ENCODE measurements at places on chromosomes 11 and 22. TPM values are rescaled to one million over a fixed set of nuclear protein-coding genes. Genes with fewer than 3 reads are reported as not detected.

- H3K4me1 ChIP-seq: no peaks in the 10 kb centered on the region
- H3K36me3 ChIP-seq: no peaks in the 10 kb centered on the region
- no peak overlapping the region for H3K27ac ChIP-seq
- H3K4me3 ChIP-seq: no peak overlapping the region
Observed at GRCh38 chr11:86191874-86192273, 52.7 kb upstream of the EED start.

DNA sequence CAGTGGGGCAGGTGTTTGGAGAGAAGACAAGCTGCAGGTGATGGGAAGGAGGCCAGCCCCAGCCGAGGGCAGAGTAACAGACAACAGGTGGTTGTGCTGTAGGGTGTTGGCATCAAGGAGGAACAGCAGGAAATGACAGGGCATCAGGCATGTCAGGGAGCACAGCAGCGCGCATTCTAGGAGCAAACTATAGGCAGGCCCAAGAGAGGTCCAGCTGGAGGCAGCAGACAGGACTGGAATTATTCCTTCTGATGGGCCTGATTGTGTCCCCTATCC, 13.6 kb downstream of the ADM start:
- no peaks in the 10 kb centered on the region for H3K4me1 ChIP-seq
- H3K27ac ChIP-seq: no peak overlapping the region
- H3K27me3 ChIP-seq: no peaks in the 10 kb centered on the region

DNA sequence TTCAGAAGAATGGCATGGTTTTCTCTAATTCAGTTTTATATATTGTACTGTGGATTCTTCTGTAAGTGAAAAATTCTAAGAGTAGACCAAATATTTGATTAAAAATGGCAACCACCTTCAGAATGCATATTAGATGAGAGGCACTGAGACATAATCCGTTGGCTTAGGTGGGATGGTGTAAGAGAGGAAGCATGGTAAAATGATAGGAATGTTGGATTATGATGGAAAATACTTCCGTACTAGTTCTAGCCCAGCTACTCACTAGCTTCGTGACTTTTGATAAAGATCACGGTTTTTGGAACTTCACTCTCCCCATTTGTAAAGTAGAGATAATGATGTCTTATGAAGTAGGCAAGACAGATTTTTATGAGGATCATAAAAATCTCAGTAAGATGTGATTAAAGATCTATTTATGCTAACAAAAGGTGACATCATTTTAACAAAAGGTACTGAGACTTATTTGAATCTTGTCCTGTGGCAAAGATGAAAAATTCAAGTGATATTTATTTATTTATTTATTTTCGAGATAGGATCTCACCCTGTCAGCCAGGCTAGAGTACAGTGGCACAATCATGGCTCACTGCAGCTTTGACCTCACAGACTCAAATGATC, 37.5 kb downstream of the UVRAG start:
- no peak for DNase-seq
- H3K36me3 ChIP-seq: no peaks in the 10 kb centered on the region
- H3K27ac ChIP-seq: no peak overlapping the region
- H3K27me3 ChIP-seq: no peaks in the 10 kb centered on the region
- H3K4me1 ChIP-seq: peaks cover 9% of the 10 kb centered on the region

GRCh38 chr11:87256694-87257340, 219.1 kb downstream of the TMEM135 start:
- no peaks in the 10 kb centered on the region for H3K4me1 ChIP-seq
- no peaks in the 10 kb centered on the region for H3K36me3 ChIP-seq
- H3K27me3 ChIP-seq: no peaks in the 10 kb centered on the region
- DNase-seq: no peak
- H3K4me3 ChIP-seq: no peak overlapping the region

GRCh38 chr22:39278040-39278439, 33.3 kb upstream of the PDGFB start:
- no peaks in the 10 kb centered on the region for H3K36me3 ChIP-seq
- no peaks in the 10 kb centered on the region for H3K27me3 ChIP-seq
- H3K4me3 ChIP-seq: no peak overlapping the region
- no peak overlapping the region for H3K27ac ChIP-seq
- no peaks in the 10 kb centered on the region for H3K4me1 ChIP-seq

GRCh38 chr22:22106855-22107254, 124.3 kb upstream of the TOP3B start:
- no peak overlapping the region for H3K27ac ChIP-seq
- H3K4me3 ChIP-seq: no peak overlapping the region
- H3K27me3 ChIP-seq: no peaks in the 10 kb centered on the region
- DNase-seq: no peak
- H3K4me1 ChIP-seq: no peaks in the 10 kb centered on the region

- peaks cover 5% of the 10 kb centered on the region for H3K36me3 ChIP-seq
- H3K4me1 ChIP-seq: no peaks in the 10 kb centered on the region
- no peaks in the 10 kb centered on the region for H3K27me3 ChIP-seq
- H3K27ac ChIP-seq: no peak overlapping the region
Observed at GRCh38 chr11:116847612-116848011, 10.2 kb upstream of the APOA1 start.

Gene CHST1
- 3.6 TPM for total RNA-seq

Gene MOV10L1
- total RNA-seq: 0.44 TPM

All from breast epithelium (tissue), 4 donors.